ENCODE measurements at places on chromosomes 3 and 15.
A peak's percentile ranks its signal among the peaks of the same experiment; 100 is the strongest.

GRCh38 chr3:49015765-49016164, 2.6 kb downstream of the DALRD3 start:
- DNase-seq = no peak

DNA sequence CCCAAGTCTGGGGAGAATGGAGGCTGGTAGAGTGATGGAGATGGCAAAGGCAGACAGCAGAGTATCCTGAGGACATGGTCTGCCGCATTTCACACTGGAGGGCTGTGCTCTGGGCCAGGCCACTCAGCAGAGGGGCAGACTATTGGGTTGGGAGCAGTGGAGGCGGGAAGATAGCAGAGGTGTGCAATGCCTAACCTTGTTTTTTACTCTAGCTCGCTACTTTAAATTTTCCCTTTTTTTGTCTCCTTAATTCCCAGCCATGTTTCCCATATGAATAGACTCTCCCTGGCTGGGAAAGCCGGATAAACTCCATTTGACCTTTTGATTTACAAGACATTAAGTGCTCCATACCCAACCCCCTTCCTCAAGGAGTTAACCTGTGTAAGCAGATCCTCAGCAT, 33.5 kb upstream of the ST6GAL1 start:
- no peak for DNase-seq

GRCh38 chr15:43185157-43186002, at the start of gene CCNDBP1:
Gene CCNDBP1, plus strand, starts transcription at chr15:43185403. Its CDS starts 96 bp downstream, at chr15:43185499.
- DNase-seq = peak; percentile 91

GRCh38 chr15:60044636-60045270, 40.6 kb downstream of the FOXB1 start:
- no peak for DNase-seq

DNA sequence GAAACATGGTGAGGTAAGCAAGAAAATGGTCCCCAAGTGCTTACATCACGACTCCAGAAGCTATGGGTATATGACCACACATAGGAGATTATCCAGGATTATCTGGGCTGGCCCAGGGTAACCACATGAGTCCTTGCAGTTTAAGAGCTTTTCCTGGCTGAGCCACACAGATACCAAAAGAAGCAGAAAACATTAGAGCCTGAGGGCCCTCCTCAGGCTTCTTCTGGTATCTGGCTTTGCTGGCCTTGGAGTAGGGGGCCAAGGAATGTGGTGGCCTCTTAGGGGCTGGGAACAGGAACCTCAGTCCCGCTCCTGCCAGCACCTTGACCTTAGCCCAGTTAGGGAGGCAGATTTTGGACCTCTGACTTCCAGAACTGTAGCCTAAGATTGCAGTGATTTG, 259.1 kb downstream of the KCNMB2 start:
- no peak for DNase-seq

- DNase-seq = no peak
Measured at GRCh38 chr15:39088156-39088555, 492.7 kb upstream of the THBS1 start.

DNA sequence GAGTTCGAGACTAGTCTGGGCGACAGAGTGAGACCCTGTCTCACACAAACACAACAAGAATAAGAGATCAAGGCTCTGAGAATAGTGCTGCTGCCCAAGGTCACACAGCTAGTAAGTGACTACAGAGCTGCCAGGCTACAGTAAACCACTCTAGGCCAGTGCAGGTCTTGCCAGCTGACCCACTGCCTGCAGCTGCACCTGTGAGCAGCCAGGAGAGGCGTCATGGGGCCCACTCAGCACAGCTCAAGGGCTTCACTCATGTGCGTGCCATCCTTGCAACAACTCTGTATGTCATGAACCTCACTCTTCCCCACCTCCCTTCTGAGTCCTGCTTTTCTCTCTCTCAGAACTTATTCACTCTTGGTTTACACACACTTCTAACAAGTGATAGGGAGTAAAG, 176.7 kb downstream of the SMAD6 start:
- DNase-seq = no peak

DNA sequence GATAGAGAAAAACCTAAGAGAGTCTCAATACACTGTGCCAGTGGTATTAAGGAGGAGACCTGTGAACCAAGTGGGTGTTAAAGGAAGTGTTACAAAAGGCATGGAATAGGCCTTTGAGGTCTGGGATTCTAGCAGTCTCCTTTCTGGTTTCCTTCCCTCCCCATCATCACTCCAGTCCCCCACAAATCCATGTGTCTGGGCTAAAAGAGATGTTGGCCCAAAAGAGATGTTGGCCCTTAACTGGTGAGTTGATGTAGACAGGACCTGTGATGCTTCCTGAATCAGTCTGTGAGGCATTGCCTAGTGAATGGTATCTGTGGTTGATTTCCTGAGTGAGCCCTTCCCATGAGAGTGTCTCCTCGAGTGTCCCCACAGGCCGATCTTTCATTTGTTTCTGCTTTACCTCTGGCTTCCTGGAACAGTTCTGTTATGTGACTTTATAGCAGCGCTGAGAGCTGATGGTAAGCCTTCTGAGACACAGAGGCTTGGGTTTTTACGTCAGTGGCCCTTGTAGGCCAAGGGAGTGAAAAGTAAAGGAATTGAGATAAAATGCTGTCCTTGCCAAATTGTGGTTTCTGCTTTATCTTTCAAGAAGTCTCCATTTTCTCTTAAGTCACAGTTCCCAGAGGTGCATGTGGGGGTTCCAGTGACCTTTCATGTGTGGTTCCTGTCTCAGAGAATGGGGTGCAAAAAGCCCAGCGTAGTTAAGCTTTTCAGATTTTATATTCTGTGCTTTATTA, 87.8 kb downstream of the KLHL25 start:
- no peak for DNase-seq

GRCh38 chr3:182212479-182213076, 500.9 kb downstream of the SOX2 start:
- DNase-seq = peak; percentile 99

GRCh38 chr3:129672412-129672811, 65.9 kb upstream of the PLXND1 start:
- DNase-seq = no peak

DNA sequence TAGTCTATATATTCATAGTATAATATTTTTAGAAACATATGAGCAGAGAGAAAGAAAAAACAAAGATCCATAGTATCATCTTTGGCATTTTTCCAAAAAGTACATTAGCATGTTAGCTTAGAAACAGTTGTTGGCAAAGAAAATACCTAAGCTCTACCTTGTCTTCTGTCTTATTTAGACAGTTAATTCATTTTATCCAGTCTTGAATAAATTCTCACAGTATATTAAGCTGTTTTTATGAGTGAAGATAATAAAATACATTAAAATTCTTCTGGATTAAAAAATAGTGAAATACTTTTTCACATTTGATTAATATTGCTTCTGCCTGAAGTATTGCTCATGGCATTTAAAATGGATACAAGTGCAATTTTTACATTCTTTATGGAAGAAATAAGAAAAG, 145.2 kb downstream of the ZIC1 start:
- no peak for DNase-seq

GRCh38 chr3:111613294-111613693, 18.1 kb upstream of the ZBED2 start:
- DNase-seq = no peak

DNA sequence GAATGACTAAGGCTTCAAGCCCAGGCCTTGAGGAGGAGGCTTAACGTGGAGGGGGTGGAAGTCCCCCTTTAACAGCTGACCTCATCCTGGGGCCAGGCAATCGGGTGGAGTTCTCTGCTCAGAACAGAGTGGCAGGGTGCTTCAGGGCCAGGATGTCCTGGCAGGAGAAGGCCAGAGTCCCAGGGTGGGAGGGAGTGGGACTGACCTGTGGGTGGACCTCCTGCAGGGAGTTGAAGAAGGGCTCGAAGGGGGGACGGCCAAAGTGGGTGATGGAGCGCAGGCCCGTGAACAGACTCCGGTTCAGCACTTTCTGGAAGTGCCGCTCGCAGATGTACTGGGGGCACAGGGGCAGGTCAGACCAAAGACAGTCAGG, 19.6 kb downstream of the DUOX2 start:
- no peak for DNase-seq
